WTC11 (cell line): ENCODE measurements at places on chromosomes 11 and 22.

- no peak for DNase-seq
These were observed 14.5 kb downstream of the NARS2 start for GRCh38 chr11:78560153-78560552.

DNA sequence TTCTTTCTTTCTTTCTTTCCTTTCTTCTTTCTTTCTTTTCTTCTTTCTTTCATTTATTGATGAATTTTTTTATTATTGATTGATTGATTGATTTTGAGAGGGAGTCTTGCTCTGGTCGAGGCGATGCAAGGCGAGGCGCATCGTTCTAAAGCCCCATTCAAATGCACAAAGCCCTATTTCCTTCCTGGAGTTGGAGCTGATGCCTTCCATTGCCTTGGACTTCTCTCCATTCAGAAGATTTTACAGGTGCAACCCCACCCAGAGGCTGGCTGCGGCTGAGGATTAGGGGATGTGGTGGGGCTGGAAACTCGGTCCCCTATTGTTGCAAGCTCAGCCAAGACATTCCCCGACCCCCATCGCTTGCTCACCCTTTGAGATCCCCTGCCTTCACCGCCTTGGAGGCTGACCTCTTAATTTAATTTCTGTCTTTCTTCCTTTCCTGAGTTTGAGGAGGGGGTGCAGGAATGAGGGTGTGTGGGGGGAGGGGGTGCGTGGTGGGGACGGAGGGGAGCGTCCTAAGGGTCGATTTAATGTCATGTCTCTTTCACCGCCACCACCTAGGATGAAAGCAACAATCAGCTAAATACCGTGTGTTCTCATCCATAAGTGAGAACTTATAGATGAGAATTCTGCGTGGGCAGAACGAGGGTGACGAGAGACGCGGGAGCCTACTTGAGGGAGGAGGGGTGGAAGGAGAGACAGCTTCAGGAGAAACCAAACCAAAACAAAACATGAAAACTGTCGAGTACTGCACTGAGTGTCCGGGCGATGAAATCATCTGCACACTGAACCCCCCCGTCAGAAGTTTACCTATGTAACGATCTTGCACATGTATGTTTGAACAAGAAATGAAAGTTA, 3913.9 kb upstream of the OR11H1 start:
- DNase-seq = no peak

DNA sequence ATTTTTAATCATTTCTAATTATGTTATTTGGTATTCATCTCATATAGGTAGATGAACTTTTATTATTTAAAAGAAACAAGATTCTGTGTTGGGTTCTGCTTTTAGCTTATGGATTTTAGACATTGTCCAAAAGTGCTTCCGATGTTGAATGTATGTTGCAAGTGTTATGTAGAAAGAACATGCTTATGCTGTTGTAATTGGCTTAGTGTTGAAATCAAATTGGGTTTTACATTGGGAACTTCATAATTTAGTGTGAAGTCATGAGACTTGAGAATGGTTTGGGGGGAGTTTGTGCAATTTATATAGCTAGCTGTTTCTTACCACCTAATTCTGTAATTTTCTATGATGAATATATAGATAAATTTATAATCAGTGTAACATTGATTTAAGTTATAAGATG, 3.6 kb downstream of the MTMR3 start:
- no peak for DNase-seq

- DNase-seq = no peak
These were observed 9.1 kb downstream of the TST start for GRCh38 chr22:37010174-37010573.

DNA sequence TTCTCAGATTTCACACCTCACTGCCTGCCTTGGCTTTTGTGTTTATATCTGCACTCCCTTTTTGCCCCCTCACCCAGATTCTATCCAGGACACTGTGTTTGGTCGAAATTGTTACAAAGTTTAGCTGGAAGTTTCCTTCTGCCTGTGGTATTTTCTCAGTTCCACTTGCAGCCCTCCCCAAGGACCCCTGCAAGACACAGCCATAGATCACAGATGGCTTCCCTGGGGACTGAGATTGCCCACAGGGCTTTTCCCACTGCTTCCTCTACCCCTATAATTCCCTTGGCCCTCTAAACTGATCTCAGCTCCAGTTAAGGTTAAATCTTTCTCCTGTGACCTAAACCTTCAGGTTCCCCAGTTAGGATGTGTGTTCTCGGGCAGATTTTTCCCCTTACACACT, 146.1 kb upstream of the C11orf87 start:
- DNase-seq = no peak

GRCh38 chr11:32529994-32530588, 53.5 kb upstream of the EIF3M start:
- DNase-seq = no peak

GRCh38 chr11:128473636-128474035, 113.7 kb downstream of the ETS1 start:
- no peak for DNase-seq

DNA sequence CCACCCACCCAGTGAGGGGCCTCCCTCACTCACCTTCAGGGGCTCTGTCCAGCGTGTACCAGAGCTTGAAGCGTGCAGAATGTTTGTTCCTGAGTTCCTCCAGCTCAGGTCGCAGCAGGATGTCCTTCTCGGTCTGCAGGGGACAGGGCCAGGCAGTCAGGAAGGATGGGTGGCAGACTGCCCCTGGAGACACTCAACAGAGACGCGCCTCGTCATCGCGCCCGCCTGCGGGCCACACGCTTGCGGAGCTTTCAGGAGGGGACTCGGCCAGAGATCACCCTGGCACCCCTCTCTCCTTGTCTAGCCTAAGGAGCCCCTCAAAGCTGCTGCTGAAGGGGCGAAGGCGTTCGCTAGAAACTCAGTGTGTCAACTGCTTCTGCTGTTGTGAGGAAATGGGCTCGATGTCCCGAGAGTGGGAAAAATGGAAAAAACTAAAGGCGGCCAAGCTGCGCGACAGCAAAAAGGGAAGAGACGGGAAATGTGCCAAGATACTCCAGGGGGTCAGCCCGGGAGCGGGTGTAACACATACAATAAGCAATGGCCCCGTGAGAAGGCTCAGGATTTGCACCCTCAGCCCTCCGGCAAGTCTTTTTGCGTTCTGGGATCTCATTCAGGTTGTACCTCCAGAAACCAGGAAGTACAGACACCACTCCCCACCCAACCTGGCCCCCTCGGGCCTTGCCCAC, 9.2 kb upstream of the POLDIP3 start:
- no peak for DNase-seq

- DNase-seq = peak; percentile 78
These were observed 21.7 kb downstream of the TIMP3 start for GRCh38 chr22:32823024-32823730.

- no peak for DNase-seq
These were observed 29.9 kb upstream of the CSNK2A3 start for GRCh38 chr11:11382858-11383532.

GRCh38 chr22:25383892-25384291, 164.5 kb downstream of the CRYBB2 start:
- no peak for DNase-seq

- DNase-seq = no peak
These were observed 2.8 kb downstream of the PDXP start for GRCh38 chr22:37661160-37661924.

- no peak for DNase-seq
These were observed 883.3 kb downstream of the NTM start for GRCh38 chr11:132253469-132254264.

- peak; percentile 47 for DNase-seq
These were observed 6.8 kb downstream of the SAC3D1 start for GRCh38 chr11:65047581-65048422.

DNA sequence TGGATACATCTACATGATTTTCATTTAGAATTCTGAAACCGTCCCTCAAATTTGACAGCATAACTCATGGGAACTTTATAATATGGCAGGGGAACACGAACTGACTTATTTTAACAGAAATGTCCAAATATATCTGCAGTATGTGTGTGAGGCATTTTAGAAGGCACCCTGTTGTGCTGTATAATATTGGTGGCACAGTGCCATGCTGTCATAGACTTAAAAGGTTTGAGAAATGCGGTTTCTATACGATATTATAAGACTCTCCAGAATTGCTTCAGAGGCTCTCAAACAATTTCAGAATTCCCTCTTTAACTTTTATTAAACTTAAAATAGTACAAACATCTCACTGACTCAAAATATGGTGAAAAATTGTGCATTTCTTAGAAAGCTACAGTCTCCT, 181.6 kb downstream of the MSANTD4 start:
- DNase-seq = no peak

GRCh38 chr22:36478966-36479365, 2.5 kb downstream of the TXN2 start:
- no peak for DNase-seq

- no peak for DNase-seq
These were observed 449 bp upstream of the TOM1 start for GRCh38 chr22:35299217-35299672.

DNA sequence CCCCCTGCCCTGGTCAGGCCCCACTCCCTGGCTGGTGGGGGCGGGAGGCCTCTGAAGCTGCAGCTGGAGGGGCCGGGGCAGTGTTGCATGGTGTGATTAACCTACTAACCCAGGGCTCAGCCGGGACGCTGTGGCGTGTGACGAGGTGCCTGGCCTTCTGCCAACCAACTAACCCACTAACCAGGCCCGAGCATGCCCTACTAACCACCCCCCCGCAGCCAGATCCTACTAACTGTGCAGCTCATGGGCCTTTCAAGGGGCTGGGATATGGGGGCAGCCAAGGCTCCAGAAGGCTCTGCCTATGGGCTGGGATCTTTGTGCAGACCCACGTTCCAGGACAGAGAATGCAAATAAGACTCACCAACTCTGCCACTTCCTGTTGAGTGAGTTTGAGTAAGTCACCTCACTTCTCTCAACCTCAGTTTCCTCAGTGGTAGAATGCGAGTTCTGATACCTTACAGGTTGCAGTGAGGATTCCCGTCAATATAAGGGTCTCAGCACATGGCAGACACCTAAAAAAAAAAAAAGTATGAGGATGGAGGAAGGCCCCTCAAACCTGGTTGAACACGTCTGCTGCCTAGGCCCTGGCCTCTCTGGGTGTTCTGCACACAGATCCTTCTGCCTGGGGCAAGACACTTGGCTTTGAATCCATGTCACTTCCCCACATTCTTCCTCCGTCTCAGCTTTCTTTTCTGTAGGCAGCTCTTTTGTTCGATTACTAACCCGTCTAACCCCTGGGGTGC, 14.1 kb downstream of the MIAT start:
- DNase-seq = no peak

DNA sequence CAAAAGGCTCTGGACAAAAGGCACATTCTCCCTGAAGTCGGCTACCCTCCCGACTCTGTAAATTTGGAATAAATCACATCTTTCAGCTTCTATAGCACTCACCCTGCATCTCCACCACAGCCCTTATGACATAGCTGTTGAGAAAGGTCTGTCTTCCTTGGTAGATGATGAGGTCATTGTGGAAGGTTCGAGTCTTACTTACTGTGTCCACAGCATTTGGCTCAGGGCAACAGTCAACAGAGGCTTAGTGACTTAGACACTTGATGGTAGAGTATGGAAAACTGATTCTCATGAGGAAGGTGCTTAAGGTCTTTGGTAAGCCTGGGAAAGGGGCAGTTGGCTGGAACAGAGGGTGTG, 45.6 kb downstream of the PTPRJ start:
- DNase-seq = no peak
